ENCODE measurements at places on chromosomes 16 and 17.
A peak's percentile ranks its signal among the peaks of the same experiment; 100 is the strongest.

DNA sequence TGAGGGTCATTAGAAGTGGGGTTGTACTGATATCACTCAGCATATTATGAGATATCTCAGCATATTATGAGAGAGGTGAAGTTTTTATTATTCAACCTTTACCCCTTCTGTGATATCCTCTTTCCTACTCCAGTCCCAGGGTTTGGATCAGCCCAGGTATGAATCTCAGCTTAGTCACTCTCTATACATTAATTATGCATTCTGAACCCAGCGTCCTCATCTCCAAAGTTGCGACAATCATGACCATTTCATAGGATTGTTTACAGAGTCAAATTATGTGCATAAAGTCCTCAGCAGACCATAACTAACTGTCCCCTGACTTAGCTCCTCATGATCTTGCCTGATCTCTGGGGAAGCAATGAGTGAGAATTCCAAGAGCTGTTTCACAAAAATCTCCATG, 20.5 kb upstream of the BLMH start:
- no peak for DNase-seq

- DNase-seq, result no peak
Measured at GRCh38 chr16:265002-265529, 10.7 kb downstream of the RGS11 start.

DNA sequence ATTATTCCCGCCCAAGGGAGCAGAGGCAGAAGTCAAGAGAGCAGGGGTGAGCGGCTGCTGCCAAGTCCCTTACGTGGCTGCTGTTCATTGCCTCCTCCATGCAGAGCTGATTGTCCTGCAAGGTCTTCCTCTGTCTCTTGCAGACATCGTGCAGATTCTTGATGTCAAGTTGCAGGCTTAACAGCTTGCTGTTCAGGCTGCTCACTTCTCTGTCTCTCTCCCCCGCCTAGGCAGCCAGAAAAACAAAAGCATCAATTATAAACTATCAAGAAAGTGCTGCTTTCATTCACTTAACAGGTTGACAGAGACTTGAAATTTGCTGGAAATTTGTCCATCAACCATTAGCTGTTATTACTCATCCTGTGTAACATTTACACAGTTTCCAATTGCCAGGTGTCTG, 7.3 kb downstream of the PMFBP1 start:
- no peak for DNase-seq

GRCh38 chr17:75563063-75563758, 24.4 kb upstream of the MYO15B start:
- DNase-seq, result no peak

- no peak for DNase-seq
Measured at GRCh38 chr17:1711804-1712203, 1.6 kb upstream of the TLCD2 start.

DNA sequence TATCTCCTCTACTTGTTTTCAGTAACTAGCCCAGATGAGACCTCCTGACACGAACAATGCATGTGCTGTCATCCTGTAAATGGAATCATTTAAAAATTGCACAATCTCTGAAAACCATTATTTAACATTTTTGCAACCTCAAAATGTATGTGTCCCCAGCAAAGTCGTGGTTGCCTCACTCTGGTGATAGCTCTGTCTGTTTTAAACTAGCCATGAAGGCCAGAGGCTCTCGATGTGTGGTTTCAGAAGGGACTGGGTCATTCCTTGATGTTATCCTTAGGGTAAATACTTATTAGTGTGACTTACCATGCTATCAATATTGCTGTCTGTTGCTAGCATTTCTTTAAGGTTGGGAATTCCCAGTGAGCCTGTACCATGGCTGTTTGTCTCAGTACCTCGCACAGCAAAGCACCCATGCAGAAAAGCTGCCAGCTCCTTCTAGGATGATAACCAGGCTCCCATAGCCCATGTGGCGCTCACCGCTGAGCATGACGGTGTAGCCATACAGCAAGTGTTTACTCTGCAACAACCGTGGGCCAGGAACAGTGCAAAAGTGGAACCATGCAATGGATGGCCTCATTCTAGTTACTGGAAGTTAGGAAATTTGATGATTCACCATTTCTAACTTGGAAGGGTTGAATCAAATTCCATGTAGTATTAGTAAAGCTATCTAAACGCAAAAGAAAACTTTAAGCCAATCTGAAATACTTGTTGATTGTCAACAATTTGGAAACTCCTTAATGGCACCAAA, 2.9 kb upstream of the PGS1 start:
- no peak for DNase-seq

DNA sequence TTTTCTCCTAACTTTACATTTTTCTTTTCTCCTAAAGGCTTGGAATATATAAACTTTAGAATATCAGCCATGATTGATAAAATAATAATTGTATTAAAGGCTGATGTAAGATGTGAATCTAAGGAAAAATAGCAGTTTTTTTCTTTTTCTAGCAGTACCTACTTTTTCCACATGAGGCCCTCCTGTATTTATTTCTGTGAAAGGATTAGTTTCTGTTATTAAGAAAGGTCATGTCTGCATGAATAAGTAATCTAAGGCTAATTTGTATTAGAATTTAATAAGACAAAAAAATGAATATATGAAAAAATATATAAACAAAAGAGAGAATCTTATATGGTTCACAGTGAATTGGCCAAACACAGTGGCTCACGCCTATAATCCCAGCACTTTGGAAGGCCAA, 85.3 kb downstream of the STXBP4 start:
- DNase-seq, result peak; percentile 17

Data from dermis microvascular lymphatic vessel endothelial cell (primary cell).